ENCODE measurements at places on chromosomes 1 and 21. TPM values are rescaled to one million over a fixed set of nuclear protein-coding genes. Genes with fewer than 3 reads are reported as not detected.

DNA sequence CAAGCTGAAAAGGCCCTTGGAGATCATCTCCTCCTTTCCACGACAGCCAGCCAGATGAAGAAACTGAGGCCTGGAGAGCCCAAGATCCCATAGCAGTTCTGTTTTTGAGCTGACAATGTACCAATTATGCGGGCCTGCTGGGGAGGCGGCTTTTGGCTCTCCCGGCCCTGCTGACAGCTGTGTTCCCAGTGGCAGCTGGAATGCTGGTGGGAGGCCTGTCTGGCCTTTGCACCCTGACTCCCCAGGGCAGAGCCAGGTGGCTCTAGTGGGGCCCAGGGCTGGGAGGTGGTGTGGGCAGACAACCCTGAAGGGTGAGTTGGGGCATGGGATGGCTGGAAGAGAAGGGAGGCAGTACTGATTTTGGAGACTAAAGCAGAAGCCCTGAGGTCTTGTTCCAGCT, 30.7 kb upstream of the WASF2 start:
- no peak overlapping the region for H3K4me3 ChIP-seq
- no peaks in the 10 kb centered on the region for H3K27me3 ChIP-seq
- H3K27ac ChIP-seq = peak overlapping the region; percentile 76
- DNase-seq = no peak

DNA sequence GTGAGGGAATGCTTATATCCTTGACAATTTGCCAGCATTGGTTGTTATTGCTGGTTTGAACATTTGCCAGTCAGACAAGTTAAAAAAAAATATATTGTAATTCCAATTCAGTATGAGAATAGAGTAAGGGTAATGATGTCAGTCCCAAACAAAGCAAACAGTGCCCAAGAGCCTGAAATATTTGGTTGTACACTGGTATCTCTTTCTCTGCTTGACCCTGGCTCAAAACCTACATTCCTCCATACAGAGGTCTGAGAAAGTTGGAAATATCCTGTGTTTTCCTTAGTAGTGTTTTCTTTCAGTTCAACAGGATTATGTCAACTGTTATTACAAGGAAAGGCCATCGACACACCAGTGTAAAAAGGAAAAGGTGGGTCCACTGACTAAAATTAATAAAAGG, 145.6 kb downstream of the MRPL39 start:
- no peaks in the 10 kb centered on the region for H3K36me3 ChIP-seq
- no peaks in the 10 kb centered on the region for H3K27me3 ChIP-seq
- H3K4me1 ChIP-seq = peaks cover 1% of the 10 kb centered on the region
- no peak for DNase-seq

- no peaks in the 10 kb centered on the region for H3K36me3 ChIP-seq
- no peak overlapping the region for H3K27ac ChIP-seq
Observed at GRCh38 chr1:203181586-203182386, 4.7 kb downstream of the CHI3L1 start.

GRCh38 chr1:200392625-200393185, 17.1 kb downstream of the ZNF281 start:
- H3K36me3 ChIP-seq = no peaks in the 10 kb centered on the region
- H3K4me1 ChIP-seq = no peaks in the 10 kb centered on the region
- H3K4me3 ChIP-seq = no peak overlapping the region
- no peak for DNase-seq
- H3K27me3 ChIP-seq = no peaks in the 10 kb centered on the region

TNFRSF25 gene
- 79.8 TPM for total RNA-seq

CSDE1 gene
- 680 TPM for total RNA-seq

OR2L13 gene
- total RNA-seq = not detected

HLX gene
- total RNA-seq = 16.5 TPM
